SW480 (cell line): ENCODE measurements at places on chromosomes 1 and 21.

GRCh38 chr1:2633936-2634491 is 1.2 kb upstream of the MMEL1 start:
- DNase-seq, result no peak

DNA sequence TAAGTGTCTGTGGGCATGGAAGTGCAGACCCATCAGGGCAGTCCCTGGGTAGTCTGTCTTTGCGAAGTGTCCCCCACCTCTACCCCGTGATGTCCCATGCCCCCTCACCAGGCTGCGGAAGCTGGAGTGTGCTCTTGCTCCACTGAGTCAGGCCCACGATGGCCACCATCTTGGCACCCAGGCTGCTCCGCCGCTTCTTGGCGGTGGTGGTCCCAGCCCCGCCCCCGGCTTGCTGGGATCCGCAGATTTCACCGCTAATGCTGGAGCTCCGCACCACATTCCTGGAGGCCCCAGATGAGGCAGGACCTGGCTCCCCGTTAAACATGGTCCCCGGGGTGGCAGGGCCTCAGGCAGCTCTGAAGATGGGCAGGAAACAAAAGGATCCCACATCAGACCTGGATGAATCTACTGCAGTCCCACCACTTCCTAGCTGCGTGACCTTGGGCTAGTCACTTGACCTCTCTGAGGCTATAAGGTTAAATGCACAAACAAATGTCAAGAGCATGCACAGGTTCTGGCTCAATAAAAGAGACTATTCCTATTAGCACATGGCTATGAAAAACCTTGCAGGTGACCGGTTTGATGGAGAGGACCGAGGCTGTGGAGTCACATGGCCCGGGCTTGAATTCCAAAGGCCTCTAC is 23.8 kb downstream of the RIMS3 start:
- DNase-seq, result no peak

DNA sequence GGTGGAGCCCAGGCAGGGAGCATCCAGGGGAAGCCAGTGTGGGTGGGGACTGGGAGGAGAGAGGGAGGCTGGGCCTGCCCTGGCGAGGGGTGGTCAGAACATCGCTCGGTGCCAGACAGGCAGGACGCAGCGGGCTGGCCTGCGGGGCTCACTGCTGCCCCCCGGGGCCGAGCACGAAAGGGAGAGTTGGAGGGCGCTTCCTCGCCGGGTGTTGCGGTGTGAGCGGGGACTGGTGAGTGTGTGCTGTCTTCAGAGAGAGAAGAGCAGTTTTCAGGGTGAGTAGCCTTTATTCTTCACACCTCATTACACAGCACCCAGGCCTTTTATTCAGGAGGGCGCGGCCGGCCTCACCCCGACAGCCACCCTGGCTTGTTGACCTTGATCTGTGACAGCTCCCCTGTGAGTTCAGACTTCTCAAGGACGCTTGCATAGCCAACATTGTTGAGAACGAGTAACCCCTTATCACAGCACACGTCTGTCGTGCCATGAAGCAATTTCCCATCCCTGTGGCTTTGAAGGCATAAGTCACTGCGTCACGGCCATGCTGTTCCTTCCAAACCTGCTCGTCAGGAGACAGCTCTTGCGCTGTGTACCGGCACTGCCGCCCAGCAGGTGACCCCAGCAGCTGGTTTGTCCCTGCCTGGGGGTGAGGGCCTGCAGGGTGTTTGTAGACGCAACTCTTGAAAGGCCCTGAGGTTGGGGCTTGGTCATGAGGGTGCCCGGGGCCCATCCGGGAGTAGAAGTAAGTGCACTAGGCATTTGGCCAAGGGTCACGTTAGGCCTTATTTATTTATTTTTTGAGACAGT is 54.6 kb downstream of the PRKCZ start:
- peak; percentile 92 for DNase-seq

DNA sequence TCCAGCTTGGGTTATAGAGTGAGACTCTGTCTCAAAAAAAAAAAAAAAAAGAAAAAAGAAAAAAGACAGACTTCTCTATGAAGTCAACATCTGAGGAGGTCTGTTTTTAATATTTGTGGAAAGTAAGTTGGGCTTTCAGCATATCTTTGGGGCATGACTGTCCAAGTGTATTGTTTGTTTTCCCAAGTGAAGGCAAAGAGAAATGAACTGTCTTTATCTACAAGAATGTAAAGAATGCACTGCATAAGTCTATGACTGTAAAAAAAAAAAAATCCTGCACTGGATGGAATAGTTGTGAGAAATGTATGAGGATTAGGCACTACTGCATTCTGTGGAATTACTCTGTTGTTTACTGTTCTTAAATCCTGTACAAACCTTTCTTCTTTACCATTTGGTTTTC is 45.6 kb upstream of the TMEM61 start:
- no peak for DNase-seq

GRCh38 chr21:45019076-45019886 is 55.1 kb upstream of the ADARB1 start:
- DNase-seq, result no peak

DNA sequence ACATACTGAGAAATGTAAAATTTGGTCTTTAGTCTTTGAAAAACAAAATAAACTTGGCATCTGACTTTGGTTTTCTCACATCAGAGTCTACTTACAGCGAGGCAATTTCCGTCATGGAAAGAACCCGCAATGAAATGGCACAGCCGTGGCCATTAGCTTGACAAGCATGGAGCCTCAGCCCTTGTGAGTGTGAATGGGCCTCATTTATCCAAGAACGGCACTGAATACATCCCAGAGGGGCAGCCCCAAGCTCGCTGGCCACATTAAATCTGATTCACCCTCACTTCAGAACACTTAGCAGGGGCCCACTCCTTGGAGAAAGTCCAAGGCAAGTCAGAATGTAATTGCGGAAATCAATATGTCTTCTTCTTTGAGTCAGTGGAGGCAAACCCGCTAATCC is 64.8 kb downstream of the ERG start:
- no peak for DNase-seq

DNA sequence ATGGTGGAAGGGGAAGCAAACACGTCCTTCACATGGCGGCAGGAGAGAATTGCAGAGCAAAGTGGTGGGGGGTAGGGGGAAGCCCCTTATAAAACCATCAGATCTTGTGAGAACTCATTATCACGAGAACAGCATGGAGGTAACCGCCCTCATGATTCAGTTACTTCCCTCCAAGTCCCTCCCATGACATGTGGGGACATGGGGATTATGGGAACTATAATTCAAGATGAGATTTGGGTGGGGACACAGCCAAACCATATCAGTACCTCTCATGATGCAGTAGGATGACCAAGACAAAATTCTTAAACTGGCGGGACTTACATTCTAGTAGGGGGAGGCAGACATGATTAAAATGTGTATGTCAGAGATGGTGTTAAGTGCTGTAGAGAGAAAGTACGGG is 38.8 kb downstream of the WNT4 start:
- no peak for DNase-seq

DNA sequence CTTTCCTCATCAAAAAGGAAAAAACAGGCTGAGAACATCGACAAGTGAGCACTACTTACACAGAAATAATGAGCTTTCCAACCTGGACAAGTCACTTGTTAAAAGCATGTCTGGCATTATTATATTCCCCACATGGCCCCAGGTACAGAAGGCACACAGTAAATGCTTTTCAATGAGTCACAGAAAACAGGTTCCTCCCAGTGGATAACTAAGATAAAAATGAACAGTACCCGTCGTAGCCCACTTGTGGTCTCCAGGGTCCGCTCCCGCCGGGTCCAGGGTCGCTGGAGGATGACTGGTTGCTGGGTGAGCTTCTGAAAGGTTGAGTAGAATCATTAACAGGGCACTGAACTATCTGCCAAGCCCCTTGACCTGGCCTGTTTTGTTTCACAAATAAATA is 186.6 kb downstream of the SIPA1L2 start:
- no peak for DNase-seq

DNA sequence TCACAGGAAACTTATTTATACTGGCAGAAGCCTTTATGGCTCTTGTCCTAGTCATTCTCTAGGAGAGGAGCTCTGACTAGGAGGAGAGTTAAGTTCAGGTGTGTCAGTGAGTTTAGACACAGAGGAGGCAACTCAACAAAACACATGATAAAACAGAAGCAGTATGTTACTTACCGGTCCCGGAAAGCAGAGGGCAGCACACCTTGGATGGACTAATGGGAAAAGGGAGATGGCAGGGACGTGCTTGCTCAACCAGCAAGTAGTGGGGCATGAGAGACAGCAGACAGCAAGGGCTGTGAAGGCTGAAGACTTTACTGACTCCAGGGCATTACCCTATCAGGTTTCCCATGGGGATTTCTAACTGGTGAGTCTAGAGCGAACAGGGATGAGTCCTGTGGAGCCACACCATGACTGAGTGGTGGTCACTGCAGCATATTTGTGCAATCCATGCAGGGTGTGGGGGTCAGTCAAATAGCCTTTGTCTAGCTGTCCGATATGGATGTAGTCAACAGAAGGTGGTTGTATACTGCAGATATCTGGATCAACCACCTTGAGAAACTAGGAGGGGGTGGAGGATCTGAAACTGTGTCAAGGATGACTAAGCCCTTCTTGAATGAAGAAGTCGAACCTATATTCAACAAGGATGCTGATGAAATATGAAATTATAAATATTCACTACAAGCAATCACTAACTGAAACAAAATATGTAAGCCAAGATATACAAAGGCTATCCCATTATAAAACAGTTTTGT is 596.3 kb upstream of the CHRM3 start:
- no peak for DNase-seq

DNA sequence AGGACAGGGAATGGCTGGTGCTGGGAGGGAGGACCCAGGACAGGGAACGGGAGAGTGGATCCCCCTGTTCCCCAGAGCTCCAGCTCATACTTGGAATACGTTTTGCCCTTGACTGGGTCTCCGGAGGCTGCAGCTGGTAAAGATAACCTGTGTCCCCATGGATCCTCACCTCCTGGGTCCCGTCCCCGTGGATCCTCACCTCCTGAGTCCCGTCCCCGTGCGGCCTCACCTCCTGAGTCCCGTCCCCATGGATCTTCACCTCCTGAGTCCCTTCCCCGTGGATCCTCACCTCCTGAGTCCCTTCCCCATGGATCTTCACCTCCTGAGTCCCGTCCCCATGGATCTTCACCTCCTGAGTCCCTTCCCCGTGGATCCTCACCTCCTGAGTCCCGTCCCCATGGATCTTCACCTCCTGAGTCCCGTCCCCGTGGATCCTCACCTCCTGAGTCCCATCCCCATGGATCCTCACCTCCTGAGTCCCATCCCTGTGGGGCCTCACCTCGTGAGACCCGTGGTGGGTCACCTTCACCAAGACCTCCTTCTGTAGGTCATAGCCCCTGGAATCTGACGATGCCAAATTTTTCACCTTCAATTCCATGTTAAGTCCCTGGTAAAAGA is 61.4 kb downstream of the SCCPDH start:
- no peak for DNase-seq

DNA sequence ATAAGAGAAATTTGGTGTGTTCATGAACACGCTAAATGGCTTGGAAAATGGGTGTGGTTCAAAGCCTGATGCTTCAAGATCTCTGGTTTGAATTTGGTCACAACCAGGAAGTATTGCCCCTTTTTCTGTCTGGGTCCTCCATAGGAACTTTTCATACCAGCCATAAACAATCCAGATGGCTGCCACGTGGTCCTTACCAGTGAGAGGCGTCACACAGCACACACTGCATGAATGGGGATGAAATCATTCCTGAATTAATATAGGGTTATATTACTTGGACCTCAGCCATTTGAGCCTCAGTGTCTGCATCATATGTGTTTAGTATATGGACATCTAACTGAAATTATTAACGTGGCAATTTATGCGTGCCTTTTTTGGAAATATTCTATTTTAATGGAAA is 64.0 kb downstream of the PRRX1 start:
- DNase-seq, result no peak

DNA sequence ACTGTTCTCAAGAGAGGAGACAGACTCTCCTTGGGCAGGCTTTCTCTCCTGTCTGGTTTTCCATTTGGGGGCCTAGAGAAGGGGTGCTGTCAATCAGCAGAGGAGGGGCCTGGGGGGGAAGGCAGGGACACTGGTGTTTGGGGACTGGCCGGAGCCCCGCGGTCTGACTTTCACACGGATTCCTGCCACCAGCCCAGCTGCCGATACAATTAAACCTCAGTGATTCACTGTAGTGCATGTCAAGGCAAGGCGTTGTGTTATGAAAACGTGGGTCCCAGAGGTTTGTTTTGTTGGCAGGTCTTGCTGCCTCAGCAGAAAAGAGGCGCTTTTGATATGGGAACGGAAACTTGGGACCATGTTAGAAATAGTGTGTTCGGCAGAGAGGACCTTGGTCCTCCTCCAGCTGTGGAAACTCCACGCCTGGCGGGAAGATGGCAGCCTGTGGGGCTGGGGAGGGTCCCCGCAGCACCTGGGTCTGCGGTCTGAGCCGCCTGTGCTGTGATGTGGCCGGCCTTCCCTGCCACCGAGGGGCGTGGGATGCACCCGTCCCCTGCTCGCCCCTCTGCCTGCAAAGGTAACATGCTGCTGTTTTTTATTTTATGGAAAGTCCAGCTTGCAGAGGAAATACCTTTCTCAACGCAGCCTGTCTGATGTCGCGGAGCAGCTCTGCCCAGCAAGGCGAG is 47.6 kb downstream of the SPSB1 start:
- peak; percentile 28 for DNase-seq

DNA sequence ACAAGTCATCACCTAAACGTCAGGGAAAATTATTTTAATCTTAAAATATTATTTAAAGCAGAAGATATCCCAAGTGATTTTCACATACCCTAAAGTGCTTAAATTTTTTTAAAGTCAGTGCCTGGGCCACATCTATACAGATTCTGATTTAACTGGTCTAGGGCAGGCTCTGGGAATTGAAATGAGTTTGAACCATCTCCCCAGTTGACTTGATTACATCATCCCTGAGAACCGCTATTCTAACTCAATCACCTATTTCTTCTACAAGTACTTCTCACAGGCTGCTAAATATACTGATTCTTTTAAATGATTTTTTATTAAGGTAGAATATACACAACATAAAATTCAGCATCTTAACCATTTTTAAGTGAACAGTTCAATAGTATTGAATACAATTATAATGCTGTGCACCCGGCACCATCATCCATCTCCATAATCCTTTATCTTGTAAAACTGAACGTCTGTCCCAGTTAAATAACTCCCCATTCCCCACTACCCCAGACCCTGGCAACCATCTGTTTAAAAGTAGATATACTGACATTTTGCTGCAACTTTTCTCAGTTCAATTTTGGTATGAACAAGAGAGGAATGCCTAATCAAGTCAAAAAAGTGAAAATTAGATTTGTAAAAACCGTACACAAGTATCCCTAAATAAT is 19.5 kb downstream of the GART start:
- no peak for DNase-seq
